ENCODE measurements at places on chromosomes 16 and 17.

DNA sequence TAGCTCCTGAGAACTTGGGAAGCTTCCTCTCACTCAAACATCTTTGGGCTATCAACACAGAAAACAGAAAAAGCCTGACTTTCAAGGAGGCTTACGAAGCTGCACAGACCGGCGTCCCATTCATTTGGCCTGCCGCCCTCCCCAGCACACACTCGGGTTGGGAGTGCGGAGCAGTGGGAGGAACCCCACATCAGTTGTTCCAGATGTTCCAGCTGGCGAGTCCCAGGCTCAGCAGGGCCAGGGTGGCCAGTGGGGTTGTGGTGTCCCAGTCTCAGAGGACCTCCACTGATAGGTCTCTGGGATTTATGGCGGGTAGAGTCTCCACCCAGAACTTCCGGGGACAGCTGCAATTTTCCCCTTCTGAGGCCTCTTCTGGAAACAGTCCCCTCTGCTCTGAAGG, 43.1 kb upstream of the DLX4 start:
- DNase-seq = no peak

DNA sequence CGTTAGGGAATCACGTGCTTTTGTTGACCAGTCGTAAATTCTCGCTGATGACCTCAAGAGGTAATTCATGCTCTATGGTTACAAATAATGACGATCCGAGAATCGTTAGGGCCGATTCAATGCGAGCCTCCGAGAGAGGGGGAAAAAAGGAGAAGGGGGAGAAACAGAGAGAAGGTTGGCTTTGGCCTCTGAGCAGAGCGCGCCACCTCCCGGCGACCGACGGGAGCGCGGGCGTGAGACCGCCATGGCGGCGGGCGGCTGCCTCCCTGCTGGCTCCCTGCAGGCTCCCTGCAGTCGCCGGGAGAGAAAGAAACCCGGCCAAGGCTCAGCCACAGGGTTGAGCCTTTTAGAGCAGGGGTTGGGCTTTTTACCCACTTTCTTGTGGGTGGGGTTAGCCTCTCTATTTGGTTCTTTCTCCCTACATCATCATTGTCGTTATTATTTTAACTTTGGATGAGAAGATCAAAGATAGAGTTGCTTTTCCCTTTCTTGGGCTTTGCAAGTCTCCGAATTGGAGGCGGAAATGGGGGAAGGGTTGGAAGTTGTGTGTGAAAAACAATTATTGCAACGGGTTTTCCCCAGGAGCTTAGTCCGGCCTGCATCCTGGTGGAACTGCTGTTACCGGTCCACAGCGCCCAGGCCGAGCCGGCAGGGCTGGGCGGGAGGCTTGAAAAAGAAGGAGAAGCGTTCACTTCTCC, 410 bp upstream of the HOXB5 start:
- DNase-seq = no peak

- DNase-seq = no peak
These were observed 44.1 kb downstream of the CYB5D2 start for GRCh38 chr17:4187076-4187475.

DNA sequence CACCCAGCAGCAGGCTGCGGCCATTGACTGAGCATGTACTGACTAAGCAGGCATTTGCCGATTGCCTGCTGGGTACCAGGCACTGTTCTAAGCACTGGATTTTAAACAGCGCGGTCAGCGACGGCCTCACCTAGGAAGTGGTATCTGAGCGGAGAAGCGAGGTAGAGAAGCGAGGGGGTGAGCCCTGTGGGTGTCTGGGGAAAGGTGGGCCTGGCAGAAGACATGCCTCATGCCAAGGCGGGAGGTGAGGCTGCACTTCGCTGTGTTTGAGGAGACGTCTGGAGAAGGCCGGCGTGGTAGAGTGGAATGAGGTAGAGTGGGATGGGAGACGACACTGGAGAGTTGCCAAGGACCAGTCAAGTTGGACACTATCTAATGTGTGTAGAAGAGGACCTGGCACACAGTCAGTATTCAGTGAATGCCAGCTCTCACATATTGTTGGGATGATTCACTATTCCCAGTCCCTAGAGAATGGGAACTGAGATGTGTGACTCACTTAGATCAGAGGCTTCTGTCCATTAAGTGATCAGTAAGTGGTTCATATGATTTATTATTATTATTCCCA, 14.4 kb downstream of the SYCE1L start:
- no peak for DNase-seq

GRCh38 chr17:33459078-33459940, 166.2 kb upstream of the ASIC2 start:
- DNase-seq = no peak

- DNase-seq = no peak
These were observed 994 bp downstream of the IGFBP4 start for GRCh38 chr17:40443988-40444899.

DNA sequence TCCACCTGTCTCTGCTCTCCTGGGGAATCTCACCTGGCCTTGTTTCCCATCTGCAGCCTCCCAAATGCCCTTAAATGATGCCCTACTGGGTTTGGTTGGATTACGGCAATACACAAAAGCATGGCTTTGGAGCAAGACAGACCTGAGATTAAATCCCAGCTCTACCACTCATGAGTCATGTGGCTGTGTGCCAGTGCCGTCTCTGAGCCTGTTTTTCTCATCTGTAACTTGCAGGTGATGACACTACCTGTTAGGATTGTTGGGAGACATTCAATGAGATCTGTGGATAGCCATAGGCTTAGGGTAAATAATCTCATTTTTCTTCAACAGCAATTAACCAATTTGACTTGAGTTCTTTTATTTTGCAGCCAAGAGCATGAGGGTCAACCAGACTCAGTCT, 240.3 kb downstream of the MAF start:
- DNase-seq = no peak

DNA sequence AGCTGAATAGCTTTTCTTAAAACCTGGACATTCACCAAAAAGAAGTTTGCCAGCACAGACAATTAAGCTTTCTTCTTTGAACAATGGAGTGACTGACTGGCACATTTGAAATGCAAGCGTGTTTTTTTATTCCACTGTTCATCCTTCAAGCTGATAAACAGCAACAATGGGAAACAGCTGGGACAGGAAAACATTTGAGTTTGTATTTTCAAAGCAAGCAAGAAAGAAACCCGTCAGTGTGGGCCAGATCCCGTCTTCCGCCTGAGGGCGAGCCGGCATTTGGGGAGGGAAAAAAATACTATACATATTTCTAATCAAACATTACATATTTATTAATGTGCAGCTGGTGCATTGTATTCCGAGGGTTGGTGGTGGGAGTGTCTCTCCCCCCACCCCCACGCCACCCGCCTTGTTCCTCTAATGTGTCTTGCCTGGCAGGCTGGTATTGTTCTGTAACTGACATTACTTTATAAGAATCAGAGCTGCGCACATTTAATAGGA, 94.3 kb downstream of the CYLD start:
- no peak for DNase-seq

- DNase-seq = no peak
These were observed 2.9 kb downstream of the GUCY2D start for GRCh38 chr17:8005357-8005756.

- DNase-seq = no peak
These were observed 23.1 kb upstream of the C16orf78 start for GRCh38 chr16:49350265-49351095.

DNA sequence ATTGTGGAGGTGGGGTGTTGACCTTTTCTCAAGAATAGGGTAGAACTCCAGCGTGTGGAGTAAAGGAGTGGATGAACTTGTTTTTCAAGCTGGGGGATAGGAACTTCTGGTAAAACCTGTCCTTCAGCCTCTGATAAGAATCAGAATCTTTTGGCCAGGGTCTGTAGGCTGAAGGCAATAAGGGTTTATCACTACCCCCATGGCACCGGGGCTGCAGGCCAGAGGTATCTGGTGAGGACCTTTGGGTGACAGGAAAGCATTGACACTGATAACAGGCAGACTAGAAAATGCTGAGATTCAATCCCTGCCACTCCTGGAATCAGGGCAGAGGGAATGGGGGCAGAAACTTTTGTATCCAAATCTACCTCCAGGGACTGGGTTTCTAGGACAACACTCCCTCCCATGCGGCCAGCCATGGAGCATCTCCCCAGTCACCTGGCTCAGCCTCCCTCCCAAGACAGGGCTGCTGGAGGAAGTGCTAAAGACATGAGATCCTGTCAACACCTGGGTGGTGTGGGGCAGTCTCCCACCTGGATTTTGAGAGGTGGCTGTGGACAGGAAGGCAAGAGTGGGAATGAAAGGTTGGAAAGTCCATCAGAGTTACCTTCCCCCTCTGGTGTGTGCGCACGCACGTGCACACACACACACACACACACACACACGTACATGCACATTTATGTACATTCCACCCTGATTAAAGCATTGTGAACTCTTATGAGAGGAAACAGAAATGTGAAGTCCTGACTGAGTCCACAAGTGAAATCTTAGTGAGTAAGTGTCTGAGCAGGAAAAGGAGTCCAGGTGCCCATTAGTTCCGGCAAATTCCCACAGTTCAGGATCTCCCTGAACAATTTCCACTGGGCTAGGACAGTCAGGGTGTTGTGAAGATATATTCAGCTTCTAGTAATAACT, 53.1 kb upstream of the MARCHF10 start:
- no peak for DNase-seq
